ENCODE measurements at places on chromosomes 7 and 10. TPM values are rescaled to one million over a fixed set of nuclear protein-coding genes. Genes with fewer than 3 reads are reported as not detected.

The IFIT1B gene
- total RNA-seq, result under 0.01 TPM

The DNAJC1 gene
- total RNA-seq, result 85.3 TPM

The DENND11 gene
- 6.8 TPM for total RNA-seq

The TUBAL3 gene
- not detected for total RNA-seq

The OPALIN gene
- total RNA-seq, result not detected

The MOGAT3 gene
- total RNA-seq, result not detected
